Activated gamma-delta T cell treated with Interleukin-2 at 50 U/mL for 16 hours (primary cell): ENCODE measurements at places on chromosomes 1 and 21.

- DNase-seq = no peak
These were observed 2.3 kb upstream of the TSPAN2 start for GRCh38 chr1:115091572-115091971.

GRCh38 chr1:42845193-42845592 lies 1.2 kb upstream of the ZNF691 start:
- DNase-seq = no peak

DNA sequence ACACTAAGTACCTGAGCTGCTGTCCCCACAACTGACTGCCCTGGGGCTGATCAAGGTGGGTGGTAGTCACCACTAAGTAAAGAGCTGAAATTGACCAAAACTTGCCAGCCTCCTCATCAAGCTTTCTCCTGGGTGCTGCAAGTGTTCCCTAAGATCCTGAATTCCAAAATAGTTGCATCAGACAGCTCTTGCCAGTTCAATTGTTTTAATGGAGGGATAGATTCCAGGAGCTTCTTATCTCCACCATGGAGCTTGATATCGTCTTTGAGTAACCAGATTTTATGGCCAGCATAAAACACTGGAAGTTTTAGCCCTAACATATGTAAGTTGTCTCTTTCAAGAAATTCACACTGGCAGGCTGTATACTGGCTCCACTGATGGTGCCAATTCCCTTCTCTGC lies 90.3 kb downstream of the NID1 start:
- DNase-seq = no peak

DNA sequence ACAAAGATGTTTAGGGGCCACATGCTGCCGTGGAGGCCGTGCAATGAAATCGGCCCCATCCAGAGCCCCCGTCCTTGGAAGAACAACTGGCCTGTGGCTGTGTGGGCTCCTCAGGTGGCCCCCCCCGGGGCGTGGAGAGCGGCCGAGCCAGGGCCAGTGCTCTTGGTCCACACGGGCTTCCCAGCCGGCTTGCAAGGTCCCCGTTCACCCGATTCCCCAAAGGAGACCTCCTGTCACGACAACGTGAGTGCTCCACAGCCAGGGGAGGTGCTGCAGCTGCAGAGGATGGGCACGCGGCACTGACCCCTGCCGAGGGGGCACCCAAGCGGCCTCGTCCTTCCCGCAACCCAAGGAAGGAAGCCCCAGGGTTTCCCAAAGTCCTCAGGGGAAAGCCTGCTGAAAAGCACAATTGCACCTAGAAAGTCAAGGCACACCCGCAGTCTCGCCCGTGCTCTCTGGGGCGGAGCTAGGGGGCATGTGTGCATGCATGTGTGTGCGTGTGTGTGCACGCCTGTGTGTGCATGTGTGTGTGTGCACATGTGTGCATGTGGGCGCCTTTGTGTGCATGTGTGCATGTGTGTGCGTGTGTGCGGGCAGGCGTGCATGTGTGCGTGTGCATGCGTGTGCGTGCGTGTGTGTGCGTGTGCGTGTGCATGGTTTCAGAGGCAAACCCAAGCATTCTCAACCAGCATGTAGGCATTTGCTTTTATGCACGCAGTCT lies 48.2 kb downstream of the SLX9 start:
- no peak for DNase-seq

GRCh38 chr1:9505143-9505542 lies 34.1 kb upstream of the SLC25A33 start:
- no peak for DNase-seq

GRCh38 chr1:222616525-222616924 lies 1.4 kb upstream of the MIA3 start:
- DNase-seq = no peak
